Myocyte (in vitro differentiated cells): ENCODE measurements at places on chromosomes 12 and 14.

DNA sequence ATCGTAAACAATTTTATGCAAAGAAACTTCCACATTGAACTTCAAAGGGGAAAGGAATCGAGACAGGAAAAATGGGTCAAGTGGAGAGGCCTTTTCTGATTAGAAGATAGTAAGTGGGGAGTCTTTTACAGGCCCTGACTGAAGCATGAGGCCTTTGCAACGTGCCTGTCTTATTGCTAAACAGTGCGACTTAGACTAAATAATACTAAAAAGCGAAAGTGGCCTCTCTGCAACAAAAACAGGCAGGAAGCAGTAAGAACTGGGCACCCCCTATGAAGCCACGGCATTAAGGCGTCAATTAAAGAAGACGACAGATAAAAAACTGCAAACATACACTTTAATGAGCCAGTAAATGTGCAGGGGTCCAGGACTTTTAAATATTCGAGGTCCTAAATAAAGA, 283.4 kb upstream of the GRIP1 start:
- no peak for DNase-seq

DNA sequence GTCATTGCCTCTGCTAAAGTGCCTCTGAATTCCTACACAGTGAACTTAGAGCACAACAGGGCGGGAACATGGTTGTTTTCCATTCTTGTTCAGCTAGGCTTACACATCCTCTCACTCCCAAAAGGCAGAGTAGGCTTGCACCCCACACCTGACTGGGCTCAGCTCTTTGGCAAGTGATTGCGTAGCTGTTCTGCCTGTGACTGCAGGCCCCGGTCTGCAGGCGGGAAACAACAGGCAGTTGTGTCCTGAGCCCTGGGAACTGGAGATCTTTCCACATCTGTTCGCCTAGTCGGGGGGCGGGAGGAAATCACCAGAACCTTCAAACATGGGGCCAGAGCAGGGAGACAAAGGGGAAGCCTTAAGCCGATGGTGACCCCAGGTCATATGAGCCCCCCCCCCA, 274.7 kb downstream of the ZFP36L1 start:
- DNase-seq: no peak

DNA sequence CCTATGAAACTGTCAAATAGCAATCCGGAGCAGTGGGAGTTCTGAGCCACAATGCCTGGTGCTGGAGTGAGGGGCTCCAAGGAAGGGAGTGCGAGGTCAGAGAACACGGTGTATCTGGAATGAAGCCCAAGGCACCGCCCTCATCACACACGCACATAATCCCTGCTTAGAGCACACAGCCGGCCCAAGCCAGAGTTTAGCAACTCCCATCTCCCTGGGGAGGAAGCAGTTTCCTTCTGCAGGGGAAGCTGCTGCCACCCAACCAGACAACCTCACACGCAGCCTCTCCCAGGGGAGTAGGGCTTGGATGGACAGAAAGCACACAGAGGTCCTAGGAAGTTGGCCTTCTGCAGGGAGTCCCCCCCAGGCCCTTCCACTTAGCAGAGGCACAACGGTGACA, 31.3 kb downstream of the ACTN1 start:
- peak; percentile 68 for DNase-seq

DNA sequence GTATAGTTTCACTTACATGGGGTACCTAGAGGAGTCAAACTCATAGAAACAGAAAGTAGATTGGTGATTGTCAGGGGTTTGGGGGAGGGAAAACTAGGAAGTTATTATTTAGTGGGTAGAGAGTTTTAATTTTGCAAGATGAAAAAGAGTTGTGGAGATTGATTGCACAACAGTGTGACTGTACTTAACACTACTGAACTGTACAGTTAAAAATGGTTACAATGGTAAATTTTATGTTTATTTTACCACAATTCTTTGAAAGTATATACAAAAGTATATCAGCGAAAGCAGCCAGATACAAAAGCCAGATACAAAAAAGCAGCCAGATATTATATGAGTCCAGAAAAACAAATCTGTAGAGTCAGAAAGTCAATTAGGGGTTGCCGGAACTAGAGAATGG, 247.6 kb downstream of the IPO8 start:
- no peak for DNase-seq

DNA sequence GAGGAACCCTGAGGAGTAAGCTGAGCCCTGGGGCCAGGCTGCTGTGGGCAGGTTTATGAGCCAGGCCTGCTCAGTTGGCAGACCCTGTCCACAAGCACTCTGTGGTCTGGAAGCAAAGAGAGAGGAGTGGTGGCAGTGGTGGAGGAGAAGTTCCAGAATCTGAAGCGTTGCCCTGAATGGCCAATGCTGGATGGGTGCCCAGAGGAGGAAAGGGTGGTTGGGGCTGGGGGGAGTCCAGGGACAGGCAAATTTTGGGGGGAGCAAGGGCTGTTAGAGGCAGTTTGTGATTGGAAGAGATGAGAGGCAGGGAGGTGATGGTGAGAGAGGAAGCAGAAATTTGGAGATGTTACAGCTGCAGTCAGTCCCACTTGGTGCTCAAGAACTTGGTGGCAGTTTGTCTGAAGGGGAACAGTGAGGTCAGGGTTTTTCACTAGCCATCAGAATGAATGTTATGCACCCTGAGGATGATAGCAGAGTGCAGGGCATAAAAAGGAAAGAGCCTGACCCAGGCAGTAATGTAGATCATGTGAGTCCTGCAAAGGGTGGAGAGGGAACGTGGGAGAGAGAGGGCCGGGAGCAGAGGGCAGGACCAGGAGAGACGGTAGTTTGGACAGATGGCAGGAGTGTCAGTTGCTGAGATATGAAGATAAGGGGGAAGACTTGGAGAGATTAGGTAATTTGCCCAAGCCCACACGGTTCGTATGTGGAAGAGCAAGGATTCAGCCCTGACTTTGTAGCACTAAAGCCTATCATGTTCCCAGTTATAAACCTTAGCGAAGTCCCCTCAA, 51.2 kb downstream of the GALNT8 start:
- peak; percentile 3 for DNase-seq

DNA sequence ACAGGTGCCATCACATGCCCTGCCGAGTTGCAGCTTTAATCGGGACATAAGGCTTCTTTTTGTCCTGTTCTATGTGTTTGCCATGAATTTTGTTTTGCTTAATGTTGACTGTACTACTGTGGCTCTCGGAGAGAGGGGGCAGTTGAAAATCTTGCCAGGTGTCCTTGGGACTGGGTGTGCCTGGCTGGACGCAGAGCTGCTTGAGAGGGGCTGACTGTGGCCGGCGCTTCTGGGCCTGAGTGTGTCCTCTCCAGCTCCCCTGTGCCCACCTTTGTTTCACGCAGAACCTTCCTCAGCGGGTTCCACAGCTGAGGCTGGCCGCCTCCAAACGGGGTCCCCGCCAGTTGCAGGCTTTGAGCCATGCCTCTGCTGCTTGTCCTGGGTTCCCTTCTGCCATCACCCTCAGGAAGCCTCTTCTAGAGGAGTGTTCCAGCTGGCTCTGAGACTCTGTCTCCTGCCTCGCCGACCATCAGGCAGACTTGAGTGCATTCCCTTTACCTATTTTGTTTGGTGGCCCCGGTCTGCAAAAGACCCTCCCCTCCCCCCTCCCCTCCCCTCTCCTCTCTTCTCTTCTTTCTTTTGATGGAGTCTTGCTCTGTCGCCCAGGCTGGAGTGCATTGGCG, 49.7 kb downstream of the DDX51 start:
- no peak for DNase-seq

DNA sequence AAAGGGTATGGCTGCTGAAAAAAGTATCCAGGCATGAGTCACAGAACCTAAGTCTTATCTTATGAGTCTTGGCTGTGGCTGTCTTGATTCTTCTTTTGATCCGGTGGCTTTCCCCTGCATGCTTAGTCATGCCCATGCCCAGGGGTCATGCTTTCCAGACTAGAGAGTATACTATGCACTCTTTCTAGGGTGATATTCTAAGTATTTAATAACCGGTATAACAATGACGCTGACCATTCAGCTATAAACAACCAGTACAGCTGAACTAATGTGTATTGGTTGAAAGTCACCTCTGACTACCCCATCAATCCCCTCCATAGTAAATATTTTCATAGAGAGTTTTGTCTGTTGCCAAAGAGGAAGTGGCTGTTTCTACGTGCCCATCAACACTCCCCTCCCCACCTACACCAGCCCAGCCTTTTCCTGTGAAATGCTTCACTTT, 34.7 kb upstream of the NRXN3 start:
- DNase-seq: no peak

DNA sequence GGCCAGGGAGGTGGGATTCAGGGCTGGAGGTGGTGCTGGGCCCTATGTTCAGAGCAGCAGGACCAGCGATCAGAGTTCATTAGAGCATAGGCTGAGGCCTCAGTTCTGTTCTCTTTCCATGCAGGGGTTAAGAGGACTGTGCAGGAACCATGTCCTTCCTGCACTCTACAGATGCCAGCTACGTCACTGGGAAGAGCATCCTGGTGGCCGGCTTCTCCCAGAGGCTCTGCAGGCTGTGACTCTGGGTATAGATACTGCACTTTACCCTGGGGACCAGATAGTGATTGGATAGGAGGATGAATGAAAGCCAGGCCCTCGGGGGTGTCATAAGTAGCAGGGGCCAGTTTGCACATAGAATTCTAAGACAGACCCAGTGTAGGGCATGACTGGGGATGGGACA, 92.6 kb downstream of the DHRS2 start:
- no peak for DNase-seq

GRCh38 chr14:32370714-32371113, 41.6 kb downstream of the AKAP6 start:
- peak; percentile 34 for DNase-seq

DNA sequence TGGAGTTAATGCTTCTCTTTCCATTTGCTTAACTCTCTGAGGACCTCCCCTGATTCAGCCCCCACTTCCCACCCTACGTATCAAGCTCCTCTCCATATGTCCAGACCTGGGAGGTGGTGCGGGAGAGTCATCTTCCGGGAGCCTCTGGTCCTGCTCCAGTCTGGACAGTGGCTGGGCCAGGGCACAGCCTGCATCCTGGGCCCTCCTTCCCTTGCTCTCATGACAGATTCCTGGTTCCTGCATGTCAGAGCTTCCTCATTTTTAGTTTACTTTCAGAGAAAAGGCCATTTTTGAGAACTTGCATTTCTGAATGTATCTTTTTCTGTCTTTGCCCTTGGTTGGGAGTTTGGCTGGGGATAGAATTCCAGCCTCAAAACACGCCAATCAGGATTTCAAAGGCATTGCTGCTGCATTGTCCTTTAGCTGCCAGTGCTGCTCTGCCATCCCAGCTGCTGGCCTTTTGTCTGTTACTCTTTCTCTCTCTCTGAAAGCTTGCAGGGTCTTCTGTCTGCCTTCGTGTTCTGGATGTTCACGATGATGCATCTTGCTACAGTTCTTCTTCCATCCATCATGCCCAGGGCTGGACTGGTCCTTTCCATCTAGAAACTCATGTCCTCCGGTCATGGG, 54.7 kb downstream of the SLC6A12 start:
- DNase-seq: no peak
